Ovary (tissue), 10 donors: ENCODE measurements at places on chromosomes 3 and 15.
A peak's percentile ranks its signal among the peaks of the same experiment; 100 is the strongest.

DNA sequence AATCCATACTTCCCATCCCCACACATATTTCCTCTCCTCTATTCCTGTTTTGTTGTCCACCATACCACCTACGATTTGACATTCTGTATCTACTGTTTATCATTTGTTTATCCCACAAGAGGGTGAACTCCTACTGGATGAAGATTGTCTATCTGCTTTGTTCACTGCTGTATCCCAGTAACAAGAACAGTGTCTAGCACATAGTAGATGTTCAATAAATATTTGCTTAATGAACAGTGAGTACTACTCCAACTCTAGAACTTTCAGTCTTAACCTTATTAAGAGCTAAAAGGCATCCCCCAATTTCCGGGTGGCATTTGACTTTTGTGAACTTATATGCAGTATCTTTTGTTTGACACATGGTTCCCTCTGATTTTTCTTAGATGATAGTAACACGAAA lies 1.3 kb downstream of the PYGO1 start:
- no peak for DNase-seq

GRCh38 chr3:156455839-156456238 lies 99.1 kb downstream of the SSR3 start:
- no peak for DNase-seq

GRCh38 chr3:14687360-14687759 lies 12.4 kb downstream of the C3orf20 start:
- no peak for DNase-seq

DNA sequence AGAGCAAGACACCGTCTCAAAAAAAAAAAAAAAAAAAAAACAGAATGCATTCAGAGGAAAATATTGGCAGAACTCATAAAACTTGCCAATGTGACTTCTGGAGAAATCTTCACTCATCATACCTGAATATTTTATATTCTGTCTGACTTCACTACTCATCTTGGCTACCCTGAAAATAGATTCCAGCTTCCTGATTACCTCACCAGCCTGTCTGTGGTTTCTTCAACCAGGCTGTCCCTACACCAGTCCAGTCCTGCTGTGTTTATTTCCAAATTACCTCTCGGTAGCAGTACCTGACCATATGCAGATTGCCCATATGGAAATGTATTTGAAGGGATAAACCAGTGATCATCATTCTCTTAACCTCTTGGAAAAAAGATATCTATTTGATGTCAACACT lies 9.3 kb upstream of the P3H2 start:
- no peak for DNase-seq

DNA sequence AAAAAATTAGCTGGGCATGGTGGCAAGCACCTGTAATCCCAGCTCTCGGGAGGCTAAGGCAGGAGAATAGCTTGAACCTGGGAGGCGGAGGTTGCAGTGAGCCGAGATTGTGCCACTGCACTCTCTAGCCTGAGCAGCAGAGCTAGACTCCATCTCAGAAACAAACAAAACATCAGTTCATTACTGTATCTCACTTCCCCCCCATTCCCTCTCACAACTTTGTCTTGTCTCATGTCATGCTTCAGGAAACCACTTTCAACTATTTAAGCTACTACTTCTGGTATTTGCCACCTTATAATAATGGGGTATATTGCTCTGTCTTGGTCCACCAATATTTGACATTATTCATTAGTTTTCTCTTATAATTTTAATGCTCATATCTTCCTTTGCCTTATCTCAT lies 26.2 kb downstream of the PIK3CA start:
- DNase-seq: no peak

- DNase-seq: no peak
Measured at GRCh38 chr3:10469441-10470119, 35.8 kb downstream of the ATP2B2 start.

- DNase-seq: no peak
Measured at GRCh38 chr3:190491533-190492054, 22.3 kb upstream of the IL1RAP start.

GRCh38 chr15:78204351-78205309 lies 29.7 kb downstream of the ACSBG1 start:
- peak; percentile 33 for DNase-seq

DNA sequence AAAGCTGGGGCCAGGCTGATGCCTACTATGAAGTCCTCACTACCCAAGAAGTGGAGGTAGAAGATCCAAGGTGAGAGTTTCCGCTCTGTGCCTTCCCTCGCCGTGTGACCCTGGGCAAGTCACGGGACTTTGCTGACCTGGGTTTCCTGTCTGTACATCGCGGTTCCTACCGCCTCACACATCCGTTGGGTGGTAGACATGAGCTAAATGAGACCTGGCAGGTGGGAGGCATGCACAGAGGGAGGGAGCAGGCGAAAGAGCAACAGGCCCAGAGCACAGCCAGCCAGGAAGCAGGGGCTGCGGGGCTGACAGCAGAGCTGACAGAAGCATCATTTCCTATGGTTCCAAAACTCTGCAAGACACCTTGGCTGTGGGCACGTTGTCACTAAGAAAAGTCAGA lies 157.3 kb upstream of the BHLHE40 start:
- no peak for DNase-seq

DNA sequence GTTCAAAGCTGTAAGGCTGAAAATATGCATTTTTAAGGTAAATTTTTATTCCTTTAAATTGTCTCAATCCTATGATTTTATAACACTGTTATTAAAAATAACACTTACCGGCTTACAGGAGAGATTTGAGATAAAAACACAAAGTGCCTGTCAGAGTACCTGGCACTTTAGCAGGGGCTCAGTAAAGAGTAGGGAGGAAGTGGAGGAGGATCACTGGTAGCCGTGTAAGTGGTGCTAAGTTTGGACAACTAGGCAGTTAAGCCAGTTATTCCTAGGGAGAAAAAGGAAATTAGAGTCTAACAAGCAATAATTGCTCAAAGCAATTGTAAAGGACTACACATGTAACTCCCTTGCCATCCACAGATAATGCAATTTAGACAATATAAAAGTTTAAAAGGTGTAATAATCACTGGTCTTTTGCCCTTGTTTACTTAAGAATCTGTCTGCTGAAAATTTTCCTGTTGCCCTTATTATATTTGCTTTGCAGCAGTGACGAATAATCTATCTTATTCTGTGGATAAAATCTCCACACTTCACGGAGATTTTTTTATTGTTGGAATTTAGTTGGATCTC lies 204.8 kb downstream of the CDIN1 start:
- DNase-seq: no peak

DNA sequence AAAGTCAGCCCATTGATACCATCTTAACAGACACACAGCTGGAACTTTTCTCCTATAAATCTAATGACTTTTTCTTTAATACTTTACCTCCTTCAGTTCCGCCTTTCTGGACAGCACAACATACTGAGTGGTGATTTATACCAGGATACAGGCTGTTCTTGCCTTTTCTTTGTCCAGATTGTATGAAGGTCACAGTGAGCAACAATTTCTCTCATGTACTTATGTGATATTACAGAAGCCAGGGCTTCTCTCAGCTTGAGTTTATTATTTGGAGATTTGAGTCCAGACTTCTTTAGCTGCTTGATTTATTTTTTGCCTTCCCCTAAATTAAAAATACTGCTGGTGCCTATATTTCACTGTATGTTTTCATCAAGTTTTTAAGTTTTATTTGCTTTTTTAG lies 976.0 kb downstream of the ROBO2 start:
- no peak for DNase-seq

- no peak for DNase-seq
Measured at GRCh38 chr3:114994554-114995341, 152.3 kb downstream of the ZBTB20 start.

GRCh38 chr15:25736461-25736860 lies 126.7 kb downstream of the ATP10A start:
- DNase-seq: no peak

- no peak for DNase-seq
Measured at GRCh38 chr3:133992381-133992780, 37.3 kb downstream of the SLCO2A1 start.

GRCh38 chr3:186849374-186849975 lies 7.0 kb downstream of the ADIPOQ start:
- DNase-seq: no peak

GRCh38 chr3:72630327-72630968 lies 217.8 kb downstream of the SHQ1 start:
- DNase-seq: no peak

DNA sequence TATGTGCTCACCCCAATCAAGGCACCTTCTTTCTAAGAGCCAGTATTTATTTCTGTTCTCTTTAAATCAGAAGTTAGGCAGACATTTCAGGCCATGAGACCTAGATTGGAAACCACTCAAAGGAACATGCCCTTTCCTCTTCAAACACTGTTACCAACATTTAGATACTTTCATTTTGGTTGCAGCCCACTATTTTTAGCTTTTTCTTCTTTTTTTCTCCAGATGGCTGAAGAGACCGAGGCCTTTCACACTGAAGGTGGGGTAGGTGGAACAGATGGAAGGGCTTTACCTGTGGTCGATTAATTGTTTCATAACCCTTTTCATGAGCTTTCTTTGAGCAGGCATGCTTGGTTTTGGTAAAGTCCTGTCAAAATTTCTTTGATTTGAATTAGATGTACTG lies 10.9 kb upstream of the LZTFL1 start:
- DNase-seq: no peak

DNA sequence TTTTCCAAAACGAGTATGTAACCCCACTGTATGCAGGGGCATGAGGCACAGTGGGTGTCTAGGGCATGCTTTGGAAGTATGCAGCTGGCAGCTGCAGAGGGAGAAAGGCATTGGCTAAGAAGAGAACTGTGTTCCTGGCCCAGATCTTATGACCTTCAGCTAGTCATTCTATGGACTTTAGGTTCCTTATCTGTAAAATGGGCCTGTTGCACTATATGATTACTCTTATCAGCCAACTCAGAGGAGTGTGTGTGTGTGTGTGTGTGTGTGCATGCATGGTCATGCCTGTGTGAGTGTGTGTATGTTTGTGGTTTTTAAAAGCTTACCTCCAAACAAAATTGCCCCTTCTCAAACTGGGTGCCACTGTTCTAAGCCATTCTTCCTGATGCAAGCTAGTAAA lies 27.4 kb upstream of the CHST2 start:
- DNase-seq: no peak

DNA sequence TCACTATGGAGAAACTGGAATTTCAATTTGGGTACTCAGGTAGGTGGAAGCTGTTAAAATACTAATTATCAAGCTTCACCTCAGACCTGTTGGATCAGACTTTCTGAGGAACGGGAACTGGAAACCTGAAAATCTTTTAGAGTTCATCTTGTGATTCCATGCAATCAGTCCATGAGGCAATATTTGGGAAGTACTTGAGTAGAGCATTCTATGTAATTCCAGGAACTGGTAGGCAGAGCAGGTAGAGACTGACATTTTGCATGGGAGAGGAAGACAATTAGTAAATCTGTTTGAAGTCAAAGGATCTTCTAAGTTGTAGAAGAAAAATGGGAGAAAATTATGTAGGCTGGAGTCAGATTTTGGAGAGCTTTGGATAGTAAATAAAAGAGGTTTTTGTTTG lies 43.1 kb downstream of the FGF7 start:
- DNase-seq: no peak

GRCh38 chr3:31968369-31968926 lies 12.6 kb downstream of the OSBPL10 start:
- no peak for DNase-seq

DNA sequence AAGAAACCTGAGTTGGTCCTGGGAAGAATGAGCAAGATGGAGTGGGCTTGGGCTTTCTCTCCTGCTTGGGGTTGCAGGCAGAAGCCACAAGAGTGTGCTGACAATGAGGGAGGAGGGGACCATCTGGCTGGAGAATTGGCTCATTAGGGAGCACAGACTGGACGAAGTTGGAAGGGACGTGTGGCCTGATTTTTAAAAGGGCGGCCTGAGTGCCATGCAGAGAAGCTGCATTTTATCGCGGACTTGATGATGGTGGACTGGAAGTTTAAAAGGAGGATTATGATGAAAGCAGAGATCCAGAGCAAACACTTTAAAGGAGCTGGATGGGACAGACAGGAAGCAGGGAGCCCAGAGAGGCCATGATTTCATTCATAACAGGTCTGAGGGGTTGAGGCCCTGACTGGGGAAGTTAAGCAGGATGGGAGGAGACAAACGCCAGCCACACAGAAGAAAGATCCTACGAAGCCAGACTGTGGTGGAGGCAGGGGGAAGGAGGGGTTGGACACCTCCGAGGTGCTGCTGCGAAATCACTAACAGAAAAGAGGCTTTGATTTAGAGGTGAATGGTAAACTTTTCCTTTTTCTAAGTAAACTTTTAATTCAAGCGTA lies 23.6 kb downstream of the TLNRD1 start:
- no peak for DNase-seq

DNA sequence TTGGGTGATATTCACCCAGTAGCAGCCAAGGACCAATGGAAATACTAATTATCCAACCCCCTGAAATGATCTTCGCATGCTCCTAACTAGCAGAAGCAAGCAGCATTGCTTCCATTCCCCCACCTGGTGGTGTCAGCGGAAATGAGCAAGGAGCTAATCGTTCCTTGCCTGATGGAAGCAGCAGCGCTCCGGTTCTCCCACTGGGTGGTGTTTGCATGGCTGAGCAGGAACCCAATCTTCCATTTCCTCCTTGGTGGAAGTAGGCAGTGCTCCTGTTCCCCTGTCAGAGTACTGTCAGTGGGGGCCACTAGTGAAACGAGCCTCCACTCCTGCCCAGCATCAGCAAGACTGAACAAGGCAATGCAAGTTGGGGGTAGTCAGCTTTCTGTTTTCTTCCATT lies 311.5 kb downstream of the CACNA2D3 start:
- DNase-seq: no peak

- DNase-seq: no peak
Measured at GRCh38 chr3:173009410-173009809, 131.6 kb downstream of the SPATA16 start.

DNA sequence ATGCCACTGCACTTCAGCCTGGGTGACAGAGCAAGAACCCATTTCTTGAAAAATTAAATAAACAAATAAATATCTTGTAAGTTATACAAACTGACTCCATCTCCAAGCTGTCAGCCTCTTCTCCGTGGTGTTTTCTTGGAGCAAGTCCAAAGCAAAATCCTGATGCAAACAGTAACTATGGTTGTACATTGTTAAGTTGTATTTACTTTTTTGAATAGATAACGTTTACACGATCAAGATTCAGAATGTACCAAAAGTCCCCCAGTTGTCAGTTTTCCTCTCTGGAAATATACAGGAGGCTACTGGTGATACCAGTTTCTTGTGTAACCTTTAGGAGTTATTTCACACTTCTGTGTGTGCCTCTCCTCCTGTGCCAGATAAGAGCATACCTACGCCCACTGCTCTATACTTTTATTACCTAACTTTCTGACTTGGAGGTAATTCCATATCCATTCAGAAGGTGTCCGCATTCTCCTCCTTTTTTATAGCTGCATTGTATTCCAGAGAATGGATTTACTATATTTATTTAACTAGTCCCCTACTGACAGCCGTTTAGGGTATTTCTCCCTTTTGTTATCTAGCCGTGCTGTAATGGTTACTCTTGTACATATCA lies 14.2 kb downstream of the CMTM7 start:
- no peak for DNase-seq

DNA sequence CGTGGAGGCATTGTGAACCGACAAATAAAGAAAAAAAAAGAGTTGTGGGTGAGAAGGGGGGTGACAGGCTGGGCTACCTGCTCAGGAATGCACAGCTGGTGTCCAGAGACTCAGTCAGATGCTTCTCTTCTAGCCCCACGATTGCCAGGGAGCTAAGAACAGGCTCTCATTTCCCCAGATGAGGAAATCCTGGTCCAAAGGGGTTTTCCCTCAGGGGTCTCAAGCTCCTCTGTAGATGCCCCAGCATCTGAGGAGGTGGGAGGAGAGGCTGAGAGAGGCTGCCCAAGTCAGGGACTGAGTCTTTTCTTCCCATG lies 35.5 kb downstream of the BNC1 start:
- no peak for DNase-seq

GRCh38 chr3:113275929-113276750 lies 64.8 kb downstream of the BOC start:
- DNase-seq: no peak

- DNase-seq: no peak
Measured at GRCh38 chr3:130758624-130759369, 12.2 kb upstream of the PIK3R4 start.
